ENCODE measurements at places on chromosomes 7 and 10.

- no peak for DNase-seq
These were observed 1011.2 kb upstream of the GHITM start for GRCh38 chr10:83127942-83128575.

DNA sequence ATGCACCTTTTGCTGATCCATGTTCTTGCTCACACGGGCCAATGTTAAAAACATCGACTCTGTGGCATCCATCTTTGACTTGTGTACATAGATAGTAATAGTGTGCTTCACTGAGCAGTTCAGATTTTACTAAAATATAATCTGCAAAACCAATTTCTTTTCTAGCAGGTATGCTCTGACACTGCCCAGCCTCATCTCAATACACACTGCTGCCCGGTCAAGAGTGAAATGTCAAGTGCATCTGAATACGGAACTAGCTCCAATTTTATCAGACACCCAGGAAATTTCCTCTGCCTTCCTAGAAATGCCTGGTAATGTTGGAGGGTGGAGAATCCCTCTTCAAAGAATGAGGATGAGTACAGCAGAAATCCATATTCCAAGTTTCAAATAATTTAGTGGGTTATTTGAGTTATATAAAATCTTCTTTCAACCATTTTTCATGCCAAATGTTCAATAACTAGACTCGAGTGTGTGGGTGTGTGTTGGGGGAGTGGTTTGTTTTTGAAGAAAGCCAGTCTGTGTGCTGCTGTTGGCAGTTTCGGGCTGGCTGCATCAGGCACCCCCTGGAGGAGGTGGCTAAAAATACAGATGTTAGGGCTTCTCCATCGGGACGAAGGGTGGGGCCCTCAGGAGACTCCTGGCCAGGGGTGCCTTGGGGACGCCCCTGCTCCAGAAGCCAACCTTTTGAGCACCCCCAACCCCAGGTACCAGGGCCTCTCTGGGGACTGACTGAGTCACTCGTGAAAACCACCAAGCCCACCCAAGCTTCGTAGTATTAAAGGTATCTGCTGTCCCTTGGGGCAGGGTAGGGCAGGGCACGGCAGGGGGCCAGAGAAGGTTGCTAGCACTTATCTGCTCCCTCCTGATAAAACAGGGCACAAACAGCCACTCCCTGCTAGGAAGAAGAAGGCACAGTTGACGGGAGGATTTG lies 15.4 kb downstream of the CTBP2 start:
- peak; percentile 59 for DNase-seq

- DNase-seq = no peak
These were observed 61.3 kb downstream of the CARD11 start for GRCh38 chr7:2982401-2982800.

GRCh38 chr10:123891144-123892071 lies at the start of gene CPXM2:
Gene CPXM2 (minus strand): TSS chr10:123891807. CDS start chr10:123891659, 148 bp downstream.
- no peak for DNase-seq

DNA sequence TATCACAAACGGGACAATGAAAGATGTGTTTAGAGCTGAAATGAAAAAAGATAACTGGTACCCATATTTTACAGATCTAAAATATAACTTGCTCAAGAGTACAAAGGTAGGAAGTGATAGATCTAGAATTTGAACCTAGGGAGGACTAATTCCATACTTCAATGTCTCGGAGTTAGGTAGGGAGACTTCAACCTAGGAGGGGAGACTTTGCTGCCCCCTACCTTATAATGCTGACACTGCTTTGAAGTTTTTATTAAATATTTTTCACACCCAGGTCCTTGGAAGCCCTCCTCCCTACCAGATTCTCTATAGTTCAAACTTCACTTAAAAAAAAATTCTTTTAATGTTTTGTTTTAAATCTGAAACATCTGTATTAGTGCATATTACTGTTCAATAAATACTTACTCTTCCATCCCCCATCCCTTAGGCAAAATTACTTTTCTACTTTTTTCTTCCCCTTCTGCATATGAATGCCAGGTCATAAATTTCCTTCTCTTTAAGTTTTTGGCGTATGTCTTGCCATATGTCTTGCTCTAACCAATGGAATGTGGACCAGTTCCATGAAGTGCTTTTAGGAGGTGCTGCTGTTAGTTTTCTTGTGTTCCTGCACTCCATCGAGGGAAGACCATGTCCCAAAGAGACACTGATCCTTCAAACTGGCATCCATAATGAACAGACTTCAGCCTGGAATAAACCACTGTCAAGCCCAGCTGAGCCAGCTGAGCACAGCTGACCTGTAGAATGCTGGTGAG lies 57.8 kb downstream of the MICU1 start:
- DNase-seq = no peak

GRCh38 chr10:131198401-131198800 lies 113.1 kb downstream of the TCERG1L start:
- DNase-seq = no peak
